Fibroblast of pulmonary artery (primary cell): ENCODE measurements at places on chromosomes 5 and 9.

- no peak for DNase-seq
Measured at GRCh38 chr9:93081081-93081529, 14.9 kb upstream of the CARD19 start.

DNA sequence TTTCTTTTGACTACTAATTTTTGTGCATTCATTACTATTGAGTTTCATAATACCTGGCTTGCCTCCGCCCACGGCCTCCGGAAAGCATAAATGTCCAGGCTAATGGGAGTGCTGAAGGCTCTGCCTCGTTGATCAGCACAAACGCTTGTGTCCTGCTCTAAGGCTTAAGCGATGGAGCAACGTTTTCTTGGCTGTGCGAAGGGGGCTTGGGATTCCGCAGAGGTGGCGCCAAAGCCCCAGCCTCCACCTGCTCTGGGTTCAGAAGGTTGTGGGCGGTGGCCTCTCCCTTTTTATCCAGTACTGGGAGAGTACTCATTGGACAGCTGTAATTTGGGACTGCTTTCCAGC lies 19.7 kb downstream of the ANXA2R start:
- no peak for DNase-seq

GRCh38 chr9:18077941-18078678 lies 395.8 kb upstream of the ADAMTSL1 start:
- DNase-seq, result no peak

GRCh38 chr5:64487283-64487682 lies 18.5 kb upstream of the RGS7BP start:
- DNase-seq, result no peak

DNA sequence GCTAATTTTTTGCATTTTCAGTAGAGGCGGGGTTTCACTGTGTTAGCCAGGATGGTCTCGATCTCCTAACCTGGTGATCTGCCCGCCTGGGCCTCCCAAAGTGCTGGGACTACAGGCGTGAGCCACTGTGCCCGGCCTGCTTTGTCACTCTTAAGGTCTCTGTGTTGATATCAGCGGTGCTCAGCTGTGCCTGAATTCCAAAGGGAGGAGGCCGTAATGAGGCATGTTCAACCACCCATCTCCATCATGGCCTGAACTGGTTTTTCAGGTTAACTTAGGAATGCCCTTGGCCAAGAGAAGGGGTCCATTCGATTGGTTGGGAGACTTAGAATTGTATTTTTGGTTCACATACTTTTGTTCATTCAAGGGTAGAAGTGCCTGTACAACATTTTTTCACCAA lies 22.0 kb downstream of the HSD17B3 start:
- no peak for DNase-seq

DNA sequence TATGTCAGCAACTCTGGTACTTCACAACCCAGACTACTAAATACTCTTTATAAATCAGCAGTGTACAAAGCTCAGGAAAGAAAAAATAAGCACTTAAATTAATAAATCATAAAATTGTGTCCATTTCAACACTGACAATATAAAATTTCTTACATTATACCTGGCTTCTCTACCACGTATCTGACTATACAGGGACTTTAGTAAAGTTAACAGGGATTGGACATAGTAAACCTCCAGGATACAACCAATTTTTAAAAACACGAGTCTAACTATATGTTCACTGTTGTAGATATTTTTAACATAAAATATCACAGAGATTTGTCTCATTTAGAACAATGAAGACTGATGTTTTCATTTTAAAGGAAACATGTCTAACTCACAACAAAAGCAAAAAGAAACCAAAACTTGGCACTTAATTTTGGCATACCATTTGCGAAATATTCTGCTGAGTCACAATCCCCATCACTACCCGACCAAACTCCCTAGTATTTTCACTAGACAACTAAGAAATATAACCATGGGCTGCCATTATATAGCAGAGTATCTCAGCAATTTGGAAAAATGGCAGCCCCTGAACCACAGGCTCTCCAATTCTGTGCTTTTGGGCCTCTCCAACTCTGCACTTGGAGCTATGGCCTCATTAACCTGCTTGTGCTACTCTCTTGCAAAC lies 14.4 kb downstream of the FAM169A start:
- peak; percentile 64 for DNase-seq

DNA sequence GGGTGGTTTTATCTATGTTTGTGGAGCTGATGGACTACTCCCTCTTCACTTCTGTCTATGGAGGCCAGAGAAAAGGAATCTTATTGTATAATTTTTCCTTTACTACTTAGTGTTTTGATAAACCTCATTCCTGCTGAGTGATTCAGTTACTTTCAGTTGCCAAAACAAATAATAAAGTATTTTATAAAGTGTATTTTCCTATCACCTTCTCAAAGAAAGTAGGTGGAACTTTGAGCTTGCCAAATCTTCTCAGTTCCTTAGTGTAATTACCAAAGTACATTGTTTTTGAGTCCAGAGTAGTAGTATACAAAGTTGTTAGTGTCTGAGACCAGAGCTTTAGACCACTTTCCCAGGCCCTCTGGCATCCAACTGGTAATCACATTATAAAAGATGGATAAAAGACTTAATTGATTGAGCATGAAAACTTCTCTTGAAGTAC lies 13.5 kb downstream of the RABGAP1 start:
- DNase-seq, result peak; percentile 71

DNA sequence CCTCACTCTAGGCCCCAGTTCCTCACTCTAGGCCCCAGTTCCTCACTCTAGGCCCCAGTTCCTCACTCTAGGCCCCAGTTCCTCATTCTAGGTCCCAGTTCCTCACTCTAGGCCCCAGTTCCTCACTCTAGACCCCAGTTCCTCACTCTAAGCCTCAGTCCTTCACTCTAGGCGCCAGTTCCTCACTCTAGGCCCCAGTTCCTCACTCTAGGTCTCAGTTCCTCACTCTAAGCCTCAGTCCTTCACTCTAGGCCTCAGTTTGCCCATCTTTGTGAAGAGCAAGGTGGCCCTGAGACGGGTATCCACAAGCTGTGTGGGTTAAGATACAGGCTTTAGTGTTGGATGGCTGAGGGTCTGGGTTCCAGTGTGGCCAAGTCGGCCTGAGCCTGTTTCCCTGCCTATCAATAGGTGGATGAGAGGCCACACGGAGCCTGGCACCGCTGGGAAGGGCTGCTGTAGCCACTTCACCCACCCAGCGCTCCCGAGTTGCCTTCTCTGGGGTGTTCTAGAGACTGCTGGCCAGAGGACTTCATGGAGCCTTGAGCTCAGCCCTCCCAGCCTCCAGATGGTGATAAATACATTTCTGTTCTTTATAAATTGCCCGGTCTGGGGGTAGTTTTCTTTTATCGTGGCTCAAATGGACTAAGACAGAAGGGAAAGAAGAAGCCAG lies 150.2 kb downstream of the RXRA start:
- no peak for DNase-seq

- DNase-seq, result peak; percentile 50
Measured at GRCh38 chr9:100098046-100098886, 534 bp downstream of the ERP44 start.

- DNase-seq, result no peak
Measured at GRCh38 chr9:89502038-89502601, 4.2 kb upstream of the SEMA4D start.

DNA sequence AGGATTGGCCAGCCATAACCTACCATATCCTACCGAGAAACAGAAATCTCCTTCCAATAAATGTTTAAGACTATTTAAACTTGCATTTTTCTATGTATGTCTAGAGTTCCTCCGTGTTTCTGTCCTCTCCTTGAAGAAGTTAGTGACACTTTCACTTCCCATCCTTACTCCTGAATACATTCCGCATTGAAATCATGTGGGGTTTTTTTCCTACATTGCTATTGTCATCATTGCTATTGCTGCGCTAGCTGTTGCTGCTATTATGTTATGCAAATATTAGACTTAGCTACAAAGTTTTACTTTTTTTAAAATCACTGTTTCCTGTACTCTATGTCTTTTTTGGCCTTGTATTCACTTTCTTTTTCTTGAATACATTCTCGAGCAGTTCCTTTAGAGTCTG lies 83.3 kb upstream of the NEK6 start:
- no peak for DNase-seq

GRCh38 chr5:159471904-159472303 lies 141.6 kb upstream of the IL12B start:
- DNase-seq, result no peak

DNA sequence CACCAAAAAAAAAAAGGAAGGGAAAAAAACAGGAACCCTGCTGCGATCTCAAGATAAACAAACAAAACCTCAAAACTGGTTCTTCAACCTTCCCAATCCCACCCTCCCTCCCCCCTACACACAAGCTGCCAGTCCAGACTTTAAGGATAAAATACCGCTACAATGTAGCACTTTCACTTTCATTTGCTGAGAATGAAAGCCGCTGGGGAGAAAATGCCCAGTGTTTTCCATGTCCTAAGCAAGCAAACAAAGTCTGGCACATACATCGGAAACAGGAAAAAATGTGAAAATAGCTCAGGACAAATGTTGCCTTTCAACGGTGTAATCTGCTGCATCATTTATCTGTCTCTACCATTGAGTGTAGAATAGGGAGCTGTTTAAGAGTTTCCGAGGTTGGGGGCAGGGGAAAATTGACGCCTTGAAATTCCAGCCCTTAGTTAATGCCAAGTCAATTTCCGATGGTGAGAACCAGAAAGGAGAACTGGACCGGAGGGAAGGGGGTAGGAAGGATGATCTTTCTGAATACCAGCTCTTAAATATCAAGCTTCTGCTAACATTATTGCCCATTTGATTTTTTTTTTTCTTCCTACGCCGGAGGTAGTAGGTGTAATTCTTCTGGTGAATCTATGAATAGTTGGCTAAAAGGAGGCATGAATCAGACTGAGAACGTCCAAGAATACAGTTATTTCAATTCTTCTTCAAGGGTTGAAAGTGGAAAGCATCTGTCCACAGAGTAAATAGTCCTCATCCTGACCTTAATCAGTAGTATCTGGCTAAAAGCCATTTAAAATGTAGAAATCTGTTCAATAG lies 1.2 kb upstream of the ADAMTS6 start:
- peak; percentile 77 for DNase-seq

- peak; percentile 51 for DNase-seq
Measured at GRCh38 chr5:168822745-168823281, 243.6 kb upstream of the PANK3 start.

DNA sequence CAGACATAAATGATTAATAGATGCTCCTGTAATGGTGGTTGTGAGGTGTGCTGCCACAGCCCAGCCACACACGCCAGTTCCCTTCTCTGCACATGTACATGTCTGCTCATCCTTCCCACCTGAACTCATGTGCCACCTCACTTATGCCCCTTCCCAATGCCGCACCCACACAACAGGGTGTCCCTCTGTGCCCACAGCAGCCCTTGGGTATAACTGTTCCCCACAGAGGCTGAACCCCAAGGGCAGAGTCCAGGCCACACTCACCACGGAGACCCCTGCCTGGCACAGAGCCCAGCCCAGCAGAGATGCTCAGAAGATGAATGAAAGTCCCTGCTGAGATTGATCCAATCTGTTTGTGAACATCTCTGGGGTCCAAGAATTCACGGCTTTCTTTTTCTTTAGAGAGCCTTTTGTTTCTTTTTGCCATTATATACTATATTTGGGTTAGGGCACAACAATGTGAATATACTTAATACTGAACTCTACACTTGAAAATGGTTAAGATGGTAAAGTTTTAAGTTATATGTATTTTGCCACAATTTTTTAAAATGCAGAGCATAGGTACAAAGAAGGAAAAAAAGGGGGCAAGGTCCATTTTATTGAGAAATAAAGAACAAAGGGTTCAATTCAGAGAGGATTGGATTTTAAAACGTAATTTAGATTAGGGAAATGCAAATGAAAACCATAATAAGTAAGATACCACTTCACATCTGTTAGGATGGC lies 29.6 kb downstream of the IRF1 start:
- no peak for DNase-seq

- no peak for DNase-seq
Measured at GRCh38 chr5:162939991-162940390, 497.4 kb upstream of the CCNG1 start.

- DNase-seq, result no peak
Measured at GRCh38 chr5:168007286-168007685, 284.2 kb upstream of the WWC1 start.

DNA sequence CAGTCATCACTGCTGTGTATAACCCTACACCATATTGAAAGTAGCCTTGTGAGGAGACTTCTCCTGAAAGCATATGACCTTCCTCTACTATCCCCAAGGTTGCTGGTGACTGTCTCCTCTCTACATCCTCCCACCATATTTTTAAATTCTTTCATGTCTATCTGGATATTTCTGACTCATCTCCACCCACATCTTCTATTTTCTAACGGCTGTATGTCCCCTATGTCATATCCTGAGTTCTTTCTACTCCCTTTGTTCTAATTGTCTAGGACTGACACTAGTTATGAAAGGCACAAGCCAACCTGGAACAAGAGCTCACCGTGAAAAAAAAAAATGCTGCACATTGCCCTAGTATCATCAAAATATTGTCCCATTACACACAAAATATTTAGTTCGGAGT lies 218.3 kb upstream of the ZNF462 start:
- no peak for DNase-seq

GRCh38 chr9:124030969-124031451 lies 19.4 kb downstream of the LHX2 start:
- DNase-seq, result peak; percentile 36

DNA sequence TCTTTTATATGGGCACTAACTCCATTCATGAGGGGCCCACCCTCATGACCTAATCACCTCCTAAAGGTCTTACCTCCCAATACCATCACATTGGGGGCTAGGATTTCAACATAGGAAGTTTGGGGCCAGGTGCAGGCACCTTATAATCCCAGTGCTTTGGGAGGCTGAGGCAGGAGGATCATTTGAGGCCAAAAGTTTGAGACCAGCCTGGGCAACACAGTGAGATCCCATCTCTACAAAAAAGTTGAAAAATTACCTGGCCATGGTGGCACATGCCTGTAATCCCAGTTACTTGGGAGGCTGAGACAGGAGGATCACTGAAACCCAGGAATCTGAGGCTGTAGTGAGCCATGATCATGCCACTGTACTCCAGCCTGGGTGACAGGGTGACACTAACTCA lies 76.7 kb downstream of the MYO10 start:
- no peak for DNase-seq

DNA sequence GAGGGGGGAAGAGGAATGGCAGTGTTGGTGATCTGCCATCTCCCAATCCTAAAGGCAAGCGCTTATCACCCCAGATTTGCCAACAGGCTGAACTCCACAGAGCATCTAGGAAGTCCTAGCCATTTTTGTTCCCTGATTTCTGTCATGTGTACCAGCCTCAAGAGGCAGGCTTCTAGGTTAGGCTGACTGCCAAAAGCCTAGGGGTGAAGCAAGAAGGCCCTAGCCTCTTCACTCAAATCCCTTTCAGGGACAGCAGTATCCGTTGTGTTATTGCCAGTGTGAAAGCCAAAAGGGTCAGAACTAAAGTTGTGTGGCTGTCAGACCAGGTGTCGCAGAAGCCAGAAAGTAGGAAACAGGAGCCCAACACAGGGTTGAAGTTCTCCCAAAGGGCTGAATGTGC lies 14.7 kb downstream of the IGIP start:
- DNase-seq, result no peak

GRCh38 chr9:121286973-121287741 lies 19.2 kb downstream of the GSN start:
- peak; percentile 97 for DNase-seq

- DNase-seq, result no peak
Measured at GRCh38 chr9:128906741-128907140, 14.0 kb upstream of the PHYHD1 start.

GRCh38 chr5:168624850-168625364 lies 45.7 kb upstream of the PANK3 start:
- peak; percentile 19 for DNase-seq
